Upper lobe of left lung (tissue), 6 donors: ENCODE measurements at places on chromosomes 6 and 20.

- no peaks in the 10 kb centered on the region for H3K36me3 ChIP-seq
- H3K4me1 ChIP-seq, result peaks cover 45% of the 10 kb centered on the region
- no peaks in the 10 kb centered on the region for H3K27me3 ChIP-seq
- H3K4me3 ChIP-seq, result no peak overlapping the region
- H3K27ac ChIP-seq, result no peak overlapping the region
These were observed 35.1 kb downstream of the SRC start for GRCh38 chr20:37380864-37381579.

DNA sequence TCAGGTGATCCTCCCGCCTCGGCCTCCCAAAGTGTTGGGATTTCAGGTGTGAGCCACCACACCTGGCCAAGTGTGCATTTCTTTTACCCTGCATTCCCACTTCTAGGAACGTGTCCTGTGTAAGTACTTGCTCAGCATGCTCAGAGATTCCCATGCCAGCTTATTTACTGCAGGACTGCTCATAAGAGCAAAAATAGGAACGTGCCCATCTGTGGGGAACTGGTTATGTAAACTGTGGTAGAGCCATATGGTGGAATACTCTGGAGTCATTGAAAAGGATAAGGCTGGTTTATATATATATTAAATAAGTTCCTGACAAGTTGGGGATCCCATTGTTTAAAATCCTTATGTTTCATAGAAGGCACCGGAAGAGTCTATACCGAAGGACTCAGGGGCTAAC lies 38.2 kb upstream of the FANCE start:
- no peak overlapping the region for H3K27ac ChIP-seq
- H3K27me3 ChIP-seq, result no peaks in the 10 kb centered on the region
- peaks cover 21% of the 10 kb centered on the region for H3K36me3 ChIP-seq

DNA sequence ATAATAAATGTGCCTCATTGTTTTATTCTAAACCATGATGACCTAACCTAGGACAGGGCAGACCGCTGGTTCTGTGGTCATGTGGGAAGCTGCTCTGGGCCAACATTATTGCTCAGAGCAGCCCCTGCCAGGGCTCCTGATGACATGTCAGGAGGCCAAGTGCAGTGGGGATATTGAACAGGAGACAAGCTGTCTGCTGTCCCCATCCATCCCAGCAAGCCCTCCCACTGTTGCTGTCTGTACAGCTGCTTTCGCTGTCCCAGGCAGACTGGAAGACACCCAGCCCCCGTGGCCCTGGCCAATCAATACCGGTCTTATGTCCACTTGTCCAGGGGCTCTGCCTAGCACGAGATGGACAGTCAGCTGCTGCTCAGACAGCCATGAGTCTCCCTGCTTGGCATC lies 43.2 kb upstream of the FNDC1 start:
- no peaks in the 10 kb centered on the region for H3K27me3 ChIP-seq
- no peaks in the 10 kb centered on the region for H3K36me3 ChIP-seq
- H3K4me3 ChIP-seq, result no peak overlapping the region
- no peak overlapping the region for H3K27ac ChIP-seq
- no peak for DNase-seq
- no peaks in the 10 kb centered on the region for H3K4me1 ChIP-seq

DNA sequence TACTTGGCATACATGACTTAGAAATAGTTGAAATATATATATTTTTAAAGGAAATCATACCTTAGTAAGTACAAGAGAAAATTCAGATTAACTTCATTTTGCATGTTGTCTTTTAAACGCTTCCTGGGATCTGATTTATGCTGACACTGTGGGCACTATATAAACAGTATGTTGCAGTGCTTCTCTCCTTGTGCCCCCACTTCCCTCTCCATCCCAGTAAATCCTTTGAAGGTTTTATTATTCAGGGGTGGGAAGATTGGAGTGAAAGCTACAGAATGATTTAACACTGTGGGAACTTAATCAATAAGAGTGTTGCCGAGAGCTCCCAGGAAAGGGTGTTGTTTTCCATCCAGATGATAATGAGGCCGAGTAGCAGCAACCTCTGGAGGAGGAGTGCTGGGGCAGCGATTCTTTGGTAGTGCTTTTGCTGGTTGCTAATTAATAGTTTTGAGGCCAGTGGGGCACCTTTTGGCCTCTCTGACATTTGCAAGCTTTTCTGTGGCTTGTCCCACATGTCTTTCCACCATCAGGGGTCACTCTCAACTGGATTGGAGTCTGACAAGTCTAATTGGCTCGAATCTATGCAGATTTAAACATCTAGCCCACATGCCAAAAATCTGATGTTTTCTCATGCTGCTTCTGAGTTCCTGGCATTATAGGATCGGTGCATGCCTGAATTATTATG lies 183.0 kb upstream of the MMS22L start:
- H3K4me1 ChIP-seq, result no peaks in the 10 kb centered on the region
- H3K36me3 ChIP-seq, result no peaks in the 10 kb centered on the region
- no peak for DNase-seq
- no peaks in the 10 kb centered on the region for H3K27me3 ChIP-seq

DNA sequence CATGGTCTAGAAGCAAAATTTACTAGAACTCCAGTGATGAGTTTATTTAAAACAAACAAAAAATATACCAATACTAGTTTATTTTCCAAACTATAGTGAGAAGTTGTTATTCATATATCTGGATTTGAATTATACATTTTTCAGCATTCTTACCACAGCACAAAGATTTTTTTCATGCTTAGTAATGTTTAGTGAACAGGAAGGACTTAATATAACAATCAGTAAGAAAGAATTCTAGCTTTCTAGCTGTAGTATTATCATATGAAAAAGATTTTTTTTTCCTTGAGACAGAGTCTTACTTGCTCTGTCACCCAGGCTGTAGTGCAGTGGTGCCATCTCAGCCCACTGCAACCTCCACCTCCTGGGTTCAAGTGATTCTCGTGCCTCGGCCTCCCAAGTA lies 13.8 kb downstream of the MARCKS start:
- no peaks in the 10 kb centered on the region for H3K27me3 ChIP-seq
- no peaks in the 10 kb centered on the region for H3K36me3 ChIP-seq
- H3K4me1 ChIP-seq, result no peaks in the 10 kb centered on the region
